ENCODE measurements at places on chromosomes 7 and 10.

DNA sequence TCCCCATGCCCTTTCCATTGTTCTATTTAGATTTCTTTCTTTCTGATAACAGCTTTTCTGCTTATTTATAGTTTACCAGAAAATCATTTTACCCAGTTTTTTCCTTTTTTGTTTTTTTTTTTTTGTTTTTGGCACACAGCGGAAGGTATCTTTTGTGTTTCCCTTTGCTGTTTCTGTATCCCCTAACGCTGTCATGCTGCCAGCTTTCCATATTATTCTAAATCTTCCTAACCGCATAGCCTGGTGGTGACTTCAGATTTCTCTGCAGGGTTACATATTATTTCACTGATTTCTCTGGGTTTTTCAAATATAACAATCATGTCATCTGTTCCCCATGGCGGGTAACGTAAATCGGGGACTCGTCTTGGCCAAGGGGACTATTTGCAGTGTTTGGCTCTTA is 4.0 kb upstream of the SLC29A4 start:
- DNase-seq = no peak

DNA sequence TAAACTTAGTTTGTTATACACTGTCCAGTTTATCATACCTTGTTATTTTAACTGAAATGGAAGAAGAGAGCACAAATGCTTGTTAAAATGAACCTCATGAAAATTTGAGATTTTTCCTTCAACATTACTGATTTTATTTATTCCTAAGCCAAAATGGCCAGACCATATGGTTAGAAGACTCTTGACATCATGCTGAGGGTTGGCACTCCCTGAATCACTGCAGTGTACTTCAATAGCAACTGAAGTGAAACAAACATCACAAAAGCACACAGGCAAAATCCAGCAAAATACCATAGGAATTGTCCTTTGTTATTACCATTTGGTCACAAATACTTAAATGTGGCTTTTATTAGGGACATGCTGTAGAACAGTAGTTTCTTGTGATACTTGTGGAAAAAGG is 347.8 kb downstream of the NXPH1 start:
- DNase-seq = no peak

DNA sequence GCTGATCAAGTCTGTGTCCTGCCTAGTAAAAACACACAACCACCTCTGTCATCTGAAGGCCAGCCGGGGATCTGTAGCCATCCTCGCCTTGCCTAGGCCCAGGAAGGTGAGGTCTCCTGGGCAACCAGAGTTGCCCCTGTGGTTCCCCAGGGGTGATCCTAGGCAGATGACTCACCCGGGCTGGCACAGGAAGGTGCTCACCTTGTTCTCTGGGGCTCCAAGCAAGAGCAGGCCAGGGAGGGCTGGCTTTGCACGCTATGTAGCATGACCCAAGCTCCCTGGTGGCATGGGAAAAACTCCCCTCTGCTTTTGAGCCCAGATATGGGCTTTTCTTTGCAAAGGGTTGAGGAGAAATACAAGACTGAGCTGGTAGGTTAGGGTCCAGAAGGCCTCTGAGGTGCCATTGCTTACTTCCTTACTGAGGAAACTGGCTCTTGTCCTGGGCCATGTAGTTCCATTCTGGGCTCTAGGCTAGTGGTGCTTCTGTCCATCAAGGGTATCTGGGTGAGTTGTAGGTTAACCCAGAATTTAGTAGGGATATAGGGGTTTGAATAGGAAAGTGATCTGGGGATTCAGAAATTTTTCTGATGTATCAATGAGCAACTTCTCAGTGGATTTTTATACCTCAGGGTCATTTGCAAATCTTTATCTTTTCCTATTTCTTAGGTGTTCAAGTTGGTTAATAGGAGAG is 112.0 kb downstream of the NT5C2 start:
- DNase-seq = peak; percentile 30

DNA sequence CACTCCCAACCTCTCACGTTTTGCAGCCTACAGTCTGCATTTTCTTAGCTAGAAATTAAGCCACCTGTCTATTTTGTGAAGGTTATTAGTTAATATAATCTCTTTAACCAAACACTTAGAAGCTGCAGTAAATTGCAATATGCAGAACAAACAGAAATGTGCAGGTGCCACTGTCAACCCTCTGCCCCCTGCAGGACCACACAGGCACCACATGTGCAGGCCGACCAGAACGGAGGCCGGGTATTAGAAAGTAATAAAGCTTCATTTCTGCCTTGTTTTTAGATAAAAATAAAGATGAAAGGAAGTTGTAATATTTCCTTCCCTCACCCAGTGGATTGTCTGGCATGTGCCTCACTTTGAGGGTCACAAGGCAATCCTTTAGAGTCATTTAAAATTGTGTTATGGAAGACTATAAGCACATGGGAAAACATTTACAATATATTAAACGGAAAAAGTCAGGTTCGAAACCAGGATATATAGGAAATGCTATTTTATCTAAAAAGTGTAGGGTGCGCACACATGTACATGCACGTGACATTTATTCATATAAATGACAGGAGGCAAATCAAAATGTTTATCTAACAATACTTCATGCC is 158.2 kb downstream of the ARHGAP12 start:
- DNase-seq = no peak

- no peak for DNase-seq
Observed at GRCh38 chr7:78213402-78213801, 414.8 kb downstream of the PHTF2 start.

DNA sequence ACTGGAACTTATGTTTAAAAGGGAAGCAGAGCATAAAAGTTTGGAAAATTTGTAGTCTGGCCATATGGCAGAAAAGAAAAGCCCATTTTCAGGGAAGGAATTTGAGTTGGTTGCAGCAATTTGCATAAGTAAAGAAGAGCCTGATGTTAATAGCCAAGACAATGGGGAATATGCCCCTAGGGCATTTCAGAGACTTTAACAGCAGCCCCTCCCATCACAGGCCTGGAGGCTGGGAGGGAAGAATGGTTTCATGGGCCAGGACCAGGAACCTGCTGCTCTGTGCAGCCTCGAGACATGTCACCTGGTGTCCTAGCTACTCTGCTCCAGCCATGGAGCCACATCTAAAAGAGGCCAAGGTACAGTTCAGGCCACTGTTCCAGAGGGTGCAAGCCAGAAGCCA is 35.3 kb downstream of the HTR7 start:
- no peak for DNase-seq

DNA sequence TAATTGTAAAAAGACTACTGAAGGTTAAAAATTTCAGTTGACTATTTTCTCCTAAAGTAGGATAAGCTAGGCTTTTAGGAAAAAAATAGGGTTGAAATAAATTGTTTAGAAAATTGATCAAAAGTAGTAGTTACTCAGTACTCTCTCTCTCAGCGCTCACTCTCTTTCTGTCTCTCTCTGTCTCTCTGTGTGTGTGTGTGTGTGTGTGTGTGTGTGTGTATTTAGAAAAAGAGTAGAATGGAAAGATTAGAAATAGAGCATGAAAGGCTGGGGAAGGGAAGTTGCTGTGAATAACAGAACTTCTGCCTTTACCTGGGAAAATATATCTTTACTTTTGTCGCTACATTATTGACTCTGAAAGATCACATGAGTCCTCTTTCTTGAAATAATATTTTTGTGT is 20.6 kb downstream of the ADK start:
- no peak for DNase-seq

DNA sequence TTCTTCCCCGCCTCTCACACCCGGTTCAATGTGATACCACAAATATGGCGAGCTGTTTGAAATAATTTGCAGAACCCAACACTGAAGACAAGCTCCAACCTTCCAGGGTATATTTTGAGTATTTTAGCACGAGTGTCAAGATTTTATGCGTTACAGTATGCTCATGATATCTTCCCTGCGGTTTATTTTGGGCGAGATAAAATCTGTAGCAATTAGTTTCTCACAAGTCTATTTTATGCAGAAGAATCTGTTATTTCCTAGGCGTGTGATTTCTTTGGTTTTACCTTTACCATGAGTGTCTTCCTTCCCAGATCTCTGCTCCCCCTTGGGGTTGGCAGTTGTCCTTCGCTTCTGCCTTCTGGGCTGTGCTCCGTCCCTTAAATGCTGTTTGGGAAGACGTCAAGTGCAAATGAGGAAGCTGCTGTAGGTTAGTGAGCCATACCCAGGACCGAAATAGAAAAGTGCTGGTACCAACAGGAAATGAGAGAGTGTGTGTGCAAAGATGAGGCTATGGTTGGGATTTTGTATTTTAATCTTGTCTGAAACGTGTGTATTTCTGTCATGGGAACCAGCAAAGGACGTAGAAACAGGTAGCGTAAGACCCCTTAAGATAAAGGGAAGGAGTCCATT is 299.8 kb downstream of the KLF6 start:
- DNase-seq = no peak
